ENCODE measurements at places on chromosomes 16 and 17. TPM values are rescaled to one million over a fixed set of nuclear protein-coding genes. Genes with fewer than 3 reads are reported as not detected.

DNA sequence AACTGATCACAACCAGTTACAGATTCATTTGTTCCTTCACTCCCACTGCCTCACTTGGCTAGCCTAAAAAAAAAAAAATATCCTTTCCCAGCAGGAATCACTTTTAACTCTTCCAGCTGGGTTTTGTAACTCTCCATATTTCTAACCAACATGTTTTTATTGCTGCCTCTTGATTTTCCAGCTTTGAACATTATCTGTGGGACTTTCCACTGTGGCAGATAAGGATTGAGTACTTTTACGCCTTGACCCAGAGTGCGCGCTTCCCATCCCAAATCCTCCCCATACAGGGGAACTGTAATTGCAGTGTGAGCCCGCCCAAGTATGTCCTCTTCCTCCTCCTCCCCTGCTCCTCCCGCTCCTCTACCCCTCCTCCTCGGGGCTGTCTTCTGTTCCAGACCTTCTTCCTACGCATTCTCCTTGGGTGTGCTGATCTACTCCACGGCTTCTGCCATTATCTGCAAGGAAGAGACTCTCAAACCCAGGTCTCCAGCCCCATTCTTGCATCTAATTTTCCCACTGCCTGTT, 43.4 kb downstream of the CYB5D2 start:
- no peak overlapping the region for H3K27ac ChIP-seq
- peaks cover 73% of the 10 kb centered on the region for H3K36me3 ChIP-seq
- peaks cover 4% of the 10 kb centered on the region for H3K4me1 ChIP-seq
- H3K4me3 ChIP-seq, result no peak overlapping the region
- H3K27me3 ChIP-seq, result no peaks in the 10 kb centered on the region
- DNase-seq, result no peak

Gene CRHR1
- 0.24 TPM for polyA plus RNA-seq

DNA sequence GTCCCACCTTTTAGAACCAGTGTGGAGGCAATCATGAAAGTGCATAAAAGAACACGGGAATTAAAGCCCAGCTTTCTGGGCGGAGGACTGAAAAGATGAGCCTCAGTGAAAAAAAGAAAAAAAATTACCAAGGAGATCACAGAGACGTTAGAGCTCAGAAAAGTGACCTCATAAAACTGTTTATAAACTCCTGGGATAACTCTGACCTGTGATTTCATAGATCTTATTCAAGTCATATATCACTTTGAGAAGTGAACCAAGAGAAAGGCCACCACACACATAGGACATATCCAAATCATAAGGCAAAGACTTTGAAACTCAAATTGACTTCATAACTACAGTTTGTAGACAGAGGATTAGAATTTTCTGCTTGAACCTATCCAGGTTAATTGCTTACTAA, 90.1 kb downstream of the KCNJ2 start:
- DNase-seq, result no peak
- no peaks in the 10 kb centered on the region for H3K27me3 ChIP-seq
- no peak overlapping the region for H3K27ac ChIP-seq
- no peaks in the 10 kb centered on the region for H3K4me1 ChIP-seq
- H3K36me3 ChIP-seq, result no peaks in the 10 kb centered on the region
- no peak overlapping the region for H3K4me3 ChIP-seq

DNA sequence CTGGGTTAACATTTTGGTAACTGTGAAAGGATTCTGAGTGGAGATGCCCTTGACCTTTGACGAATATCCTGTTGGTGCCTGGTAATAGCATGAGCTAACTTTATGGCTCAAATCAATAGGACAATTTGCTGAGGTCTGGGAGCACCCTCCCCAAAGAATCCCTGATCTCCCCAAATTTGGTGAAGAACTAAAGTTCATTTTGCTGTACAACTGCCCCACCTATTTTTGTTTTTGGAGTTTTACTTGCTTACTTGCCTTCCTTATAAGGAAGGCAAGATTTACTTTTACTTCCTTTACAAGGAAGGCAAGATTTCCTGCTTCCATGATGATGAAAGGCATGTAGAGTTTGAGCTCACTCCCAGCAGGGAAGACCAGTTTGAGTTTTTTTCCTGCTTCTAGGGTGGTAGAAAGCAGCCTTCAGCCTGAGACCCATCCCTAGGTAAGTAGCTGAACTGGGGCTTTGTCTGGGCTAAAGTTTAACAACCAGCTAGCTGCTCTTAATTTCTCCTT, 2.8 kb downstream of the KRTAP4-9 start:
- no peaks in the 10 kb centered on the region for H3K36me3 ChIP-seq
- no peak overlapping the region for H3K4me3 ChIP-seq
- no peak for DNase-seq
- H3K27me3 ChIP-seq, result peaks cover 4% of the 10 kb centered on the region
- no peaks in the 10 kb centered on the region for H3K4me1 ChIP-seq

DNA sequence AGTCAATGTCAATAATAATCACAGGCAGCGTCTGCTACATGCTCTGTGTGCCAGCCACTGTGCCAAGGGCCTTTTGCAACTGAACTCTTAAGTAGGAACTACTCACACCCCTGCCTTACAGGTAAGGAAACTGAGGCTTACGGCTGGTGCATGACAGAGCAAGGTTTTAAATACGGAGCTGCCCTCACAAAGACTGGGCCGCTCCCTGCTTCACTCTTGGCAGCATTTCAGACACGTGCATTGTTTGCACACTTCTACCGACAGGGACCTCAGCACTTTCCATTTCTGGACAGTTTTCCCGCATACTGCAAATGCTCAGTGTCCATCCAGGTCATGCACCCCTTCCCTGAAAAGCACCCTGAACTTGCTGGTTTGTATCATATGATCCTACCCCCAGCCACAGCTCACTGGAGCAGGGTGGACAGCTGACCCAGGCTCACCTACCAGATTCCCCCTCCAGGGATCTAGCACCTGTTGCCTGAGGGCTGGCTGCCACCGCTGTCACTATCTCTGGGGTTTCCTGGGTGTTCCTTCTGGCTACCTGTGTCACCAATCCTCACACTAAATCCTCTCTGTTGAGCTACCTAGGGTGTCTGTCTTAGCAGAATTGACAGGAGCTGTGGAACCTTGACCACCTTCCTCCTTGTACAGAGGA, 142.9 kb downstream of the C16orf78 start:
- peaks cover 2% of the 10 kb centered on the region for H3K36me3 ChIP-seq
- H3K4me1 ChIP-seq, result no peaks in the 10 kb centered on the region
- no peak overlapping the region for H3K27ac ChIP-seq
- no peaks in the 10 kb centered on the region for H3K27me3 ChIP-seq

- no peak overlapping the region for H3K27ac ChIP-seq
- no peak overlapping the region for H3K4me3 ChIP-seq
- peaks cover 23% of the 10 kb centered on the region for H3K27me3 ChIP-seq
- no peaks in the 10 kb centered on the region for H3K36me3 ChIP-seq
Measured at GRCh38 chr17:58763263-58763662, 7.6 kb downstream of the PPM1E start.

Gene SHBG
- polyA plus RNA-seq, result 23.6 TPM

DNA sequence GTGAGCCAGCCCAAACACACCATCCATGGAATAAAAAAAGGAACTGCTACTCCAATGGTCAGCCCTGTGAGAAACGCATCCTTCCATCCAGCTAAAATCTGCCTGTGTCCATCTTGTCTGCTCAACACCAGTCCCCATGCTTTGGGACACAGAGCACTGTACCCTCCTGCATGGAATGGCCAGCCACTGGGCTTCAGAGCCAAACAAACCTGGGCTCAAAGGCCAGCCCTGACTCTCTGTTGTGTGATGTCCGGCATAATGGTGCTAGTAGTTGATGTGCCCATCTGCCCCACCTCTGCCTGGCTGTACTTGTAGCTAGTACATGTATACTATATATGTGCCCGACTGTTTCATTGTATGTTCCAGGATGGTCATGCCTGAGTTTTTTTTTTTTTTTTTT, 77.6 kb upstream of the AMZ2 start:
- H3K4me1 ChIP-seq, result no peaks in the 10 kb centered on the region
- no peak overlapping the region for H3K4me3 ChIP-seq
- no peaks in the 10 kb centered on the region for H3K36me3 ChIP-seq

DNA sequence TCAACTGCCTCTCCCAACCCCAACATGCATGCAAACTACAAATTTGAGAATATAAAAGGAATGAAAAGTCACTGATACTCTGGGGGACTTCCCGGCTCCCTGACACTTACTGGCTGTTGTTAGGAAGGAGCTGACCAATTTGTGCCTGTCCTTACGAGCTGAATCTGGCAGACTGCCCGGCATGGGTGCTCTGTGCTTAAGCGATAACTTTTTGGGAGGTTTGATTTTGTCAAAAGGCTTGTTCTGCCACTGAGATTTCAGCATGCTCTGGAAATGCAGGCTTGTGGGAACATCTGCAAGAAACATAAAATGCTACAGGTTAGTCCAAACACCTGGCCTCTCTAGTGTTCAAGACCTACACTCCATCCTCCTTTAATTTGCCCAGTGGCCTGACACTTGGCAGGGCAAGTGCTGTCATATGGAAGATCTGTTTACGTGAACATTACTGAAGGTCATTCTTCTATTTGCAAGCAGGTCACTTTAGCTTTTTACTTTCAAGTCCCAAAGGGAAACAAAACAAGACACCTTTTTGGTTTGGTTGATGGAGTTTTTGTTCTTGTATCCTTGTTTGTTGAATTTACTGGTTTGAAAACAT, 40.6 kb downstream of the STH start:
- peaks cover 54% of the 10 kb centered on the region for H3K36me3 ChIP-seq
- DNase-seq, result no peak
- no peak overlapping the region for H3K27ac ChIP-seq
- H3K4me1 ChIP-seq, result peaks cover 29% of the 10 kb centered on the region
- H3K27me3 ChIP-seq, result no peaks in the 10 kb centered on the region

DNA sequence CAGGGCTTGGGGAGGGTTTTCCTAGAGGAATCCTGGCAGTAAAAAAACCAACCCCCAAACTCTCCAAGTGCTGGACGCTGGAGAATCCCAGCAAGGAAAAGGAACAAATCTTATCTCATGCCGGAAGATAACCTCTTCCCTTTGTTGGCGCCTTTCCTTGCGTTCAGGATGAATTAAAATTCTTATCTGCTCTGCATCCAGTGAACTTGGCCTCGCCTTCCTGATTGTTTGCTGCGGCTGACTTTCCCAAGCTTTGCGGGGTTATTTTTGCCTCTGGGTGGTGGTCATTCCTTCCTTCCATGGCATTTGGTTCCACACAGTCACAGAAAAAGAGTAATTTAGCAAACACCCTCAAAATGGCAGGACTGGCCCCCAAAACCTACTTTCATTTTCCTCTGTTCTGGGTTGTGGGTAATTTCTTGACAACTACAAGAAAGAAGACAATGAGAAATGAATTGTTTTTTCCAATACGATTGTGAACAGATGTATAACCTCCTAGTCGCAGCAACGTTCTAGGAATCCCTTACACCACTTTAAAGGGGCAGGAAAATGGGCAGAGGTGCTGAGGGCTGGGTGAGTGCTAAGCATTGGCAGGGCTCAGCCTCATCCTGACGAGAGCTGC, 77.8 kb downstream of the MRC2 start:
- DNase-seq, result no peak
- H3K4me1 ChIP-seq, result peaks cover 4% of the 10 kb centered on the region
- no peaks in the 10 kb centered on the region for H3K36me3 ChIP-seq
- H3K4me3 ChIP-seq, result peak overlapping the region; percentile 52

Gene MIEN1
- polyA plus RNA-seq, result 43.8 TPM

DNA sequence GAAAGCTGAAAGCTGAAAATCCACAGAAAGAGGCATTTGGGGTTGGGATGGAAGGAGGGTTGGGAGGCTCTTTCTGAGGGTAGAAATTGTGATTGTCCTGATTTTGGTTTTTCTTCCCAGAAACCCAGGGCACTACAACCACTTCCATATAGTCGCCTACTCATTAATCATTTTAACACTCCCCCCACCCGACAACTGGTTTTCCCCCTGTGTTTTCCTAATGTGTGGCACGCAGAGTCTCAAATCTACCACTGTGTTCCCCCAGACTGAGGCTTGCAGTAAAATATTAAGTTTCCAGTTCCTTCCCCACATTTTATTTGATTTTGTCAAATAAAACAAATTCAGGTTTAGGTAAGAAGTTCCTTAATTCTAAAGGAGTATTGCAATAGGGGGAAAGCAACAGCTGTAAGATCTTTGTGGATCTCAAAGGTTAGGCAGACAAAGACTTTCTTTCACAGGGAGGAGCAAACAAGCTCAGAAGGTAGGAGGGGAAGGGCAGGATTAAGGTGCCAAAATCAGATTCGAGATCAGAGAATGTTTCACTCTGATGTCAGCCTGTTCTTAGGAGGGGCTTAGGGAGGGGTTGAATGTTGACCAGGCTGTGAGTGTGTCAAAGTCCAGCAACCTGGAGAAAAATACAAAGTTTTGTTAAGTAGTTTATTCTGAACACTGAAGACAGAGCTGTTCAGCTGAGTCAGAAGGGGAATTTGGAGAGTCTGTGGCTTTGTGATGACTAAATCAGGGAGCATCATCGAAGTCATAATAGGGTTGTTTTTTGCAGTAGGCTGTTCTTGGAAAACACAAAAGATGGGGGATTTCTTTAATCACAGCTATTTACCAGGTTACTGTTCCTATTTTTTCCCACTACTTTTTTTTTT, 3.6 kb downstream of the ZNF267 start:
- H3K4me3 ChIP-seq, result no peak overlapping the region
- DNase-seq, result peak; percentile 44
- H3K27me3 ChIP-seq, result no peaks in the 10 kb centered on the region

GRCh38 chr17:31674305-31674704, 184.7 kb downstream of the COPRS start:
- H3K27me3 ChIP-seq, result peaks cover 9% of the 10 kb centered on the region
- H3K4me1 ChIP-seq, result no peaks in the 10 kb centered on the region
- no peak for DNase-seq
- no peak overlapping the region for H3K4me3 ChIP-seq
- H3K36me3 ChIP-seq, result no peaks in the 10 kb centered on the region

Gene DHX58
- 11.8 TPM for polyA plus RNA-seq

DNA sequence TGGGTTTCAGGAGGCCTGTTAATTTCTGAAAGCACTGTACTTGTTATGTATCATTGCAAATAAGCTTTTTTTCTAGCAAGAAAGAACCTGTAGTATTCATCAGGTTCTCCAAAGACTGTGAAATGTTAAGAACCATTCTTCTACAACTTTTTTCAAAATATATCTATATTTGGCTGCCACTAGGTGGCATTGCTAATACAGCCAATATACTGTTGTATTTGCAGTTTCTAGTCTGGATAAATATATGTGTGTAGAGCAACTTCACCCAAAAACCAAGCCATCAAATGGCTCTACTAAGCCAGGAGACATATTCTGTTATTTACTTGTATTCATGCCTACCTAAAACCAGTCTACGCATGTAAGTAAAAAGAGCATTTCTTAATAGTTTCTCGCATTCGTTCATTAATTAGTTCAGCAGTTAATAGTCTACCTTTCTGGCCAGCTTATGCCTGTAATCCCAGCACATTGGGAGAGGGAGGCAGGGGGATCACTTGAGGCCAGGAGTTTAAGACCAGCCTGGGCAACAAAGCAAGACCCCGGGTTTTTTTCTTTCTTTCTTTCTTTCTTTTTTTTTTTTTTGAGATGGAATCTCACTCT, 39.5 kb downstream of the VMP1 start:
- no peak overlapping the region for H3K27ac ChIP-seq
- DNase-seq, result no peak
- no peaks in the 10 kb centered on the region for H3K27me3 ChIP-seq
- no peaks in the 10 kb centered on the region for H3K4me1 ChIP-seq
- H3K36me3 ChIP-seq, result peaks cover 12% of the 10 kb centered on the region
- no peak overlapping the region for H3K4me3 ChIP-seq
